Muscle of leg (tissue), 16 donors: ENCODE measurements at places on chromosomes 11 and 22. TPM values are rescaled to one million over a fixed set of nuclear protein-coding genes. Genes with fewer than 3 reads are reported as not detected.
A peak's percentile ranks its signal among the peaks of the same experiment; 100 is the strongest.

GRCh38 chr11:11756718-11757117 is 85.1 kb upstream of the USP47 start:
- H3K27ac ChIP-seq = no peak overlapping the region
- H3K4me1 ChIP-seq = no peaks in the 10 kb centered on the region
- H3K36me3 ChIP-seq = no peaks in the 10 kb centered on the region
- no peak overlapping the region for H3K4me3 ChIP-seq
- DNase-seq = no peak

DNA sequence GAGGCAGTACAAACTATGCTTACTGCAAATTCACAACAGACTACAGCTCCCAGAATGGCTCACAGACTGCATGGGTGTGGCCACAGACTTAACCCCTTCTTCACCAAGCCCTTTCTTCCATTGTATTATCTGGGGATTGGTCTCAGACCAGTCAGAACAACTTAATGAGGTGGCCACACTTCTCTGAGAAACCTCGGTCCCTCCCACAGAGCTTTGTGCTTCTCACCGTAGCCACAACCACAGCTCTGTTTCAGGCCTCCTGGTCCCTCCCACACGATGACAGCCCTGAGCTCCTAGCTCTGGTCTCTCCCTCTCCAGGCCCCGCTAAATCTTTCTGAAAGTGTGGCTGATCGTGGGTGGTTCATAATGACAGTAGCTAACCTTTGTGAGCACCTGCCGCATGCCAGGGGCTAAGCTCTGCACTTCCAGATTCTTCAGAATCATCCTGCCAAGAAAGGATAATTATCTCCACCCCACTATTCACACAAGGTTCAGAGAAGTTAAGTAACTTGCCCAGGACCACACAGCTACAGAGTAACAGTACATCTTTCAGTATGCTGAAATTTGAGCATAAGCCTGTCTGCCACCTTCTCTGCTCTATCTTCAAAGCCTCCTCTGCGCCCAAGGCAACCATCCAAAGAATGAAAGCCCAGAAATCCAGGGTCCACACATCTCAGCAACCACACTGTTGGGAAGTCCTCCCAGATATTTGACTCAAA is 5.4 kb downstream of the PDE2A start:
- H3K4me1 ChIP-seq = no peaks in the 10 kb centered on the region
- H3K27ac ChIP-seq = no peak overlapping the region
- no peak for DNase-seq
- no peaks in the 10 kb centered on the region for H3K36me3 ChIP-seq
- peaks cover 56% of the 10 kb centered on the region for H3K27me3 ChIP-seq
- H3K4me3 ChIP-seq = no peak overlapping the region

DNA sequence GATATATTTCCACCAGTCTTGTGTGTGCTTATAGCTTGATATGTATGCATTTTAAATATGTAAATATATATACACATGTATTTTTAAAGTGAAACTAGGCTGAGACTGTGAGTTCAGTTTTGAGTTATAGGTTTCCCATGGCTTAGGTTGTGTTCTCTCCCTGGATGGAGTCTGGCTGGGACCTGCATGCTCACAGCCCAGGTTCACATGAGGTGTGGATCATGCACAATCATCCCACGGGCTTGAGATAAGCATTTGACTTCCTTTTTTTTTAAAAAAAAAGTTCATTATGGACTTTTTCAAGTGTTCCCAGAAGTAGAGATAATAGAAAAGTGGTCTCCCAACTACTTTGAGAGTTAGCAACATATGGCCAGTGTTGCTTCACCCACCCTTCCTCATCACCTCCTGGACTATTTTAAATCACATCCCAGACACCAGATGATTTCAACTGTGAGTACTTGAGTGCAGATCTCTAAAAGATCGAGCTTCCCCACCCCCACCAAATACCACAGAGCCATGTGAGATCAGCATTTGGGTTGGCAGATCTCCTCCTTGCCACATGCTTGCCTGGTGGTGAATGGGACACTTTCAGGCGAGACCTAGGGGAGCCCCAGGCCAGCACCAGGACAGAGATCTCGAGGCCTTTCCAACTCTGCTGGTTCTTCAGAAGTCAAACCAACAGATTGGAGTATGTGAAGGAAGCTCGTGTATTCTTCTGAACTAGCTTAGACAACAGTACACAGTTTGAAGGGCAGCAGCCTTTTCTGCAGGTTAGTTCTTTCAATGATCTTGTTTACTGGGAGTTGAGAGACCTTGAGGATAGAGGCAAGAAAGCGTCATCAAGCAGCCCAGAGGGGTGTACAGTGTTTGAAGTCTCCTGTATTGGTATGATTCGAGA is 15.9 kb downstream of the MED15 start:
- no peaks in the 10 kb centered on the region for H3K27me3 ChIP-seq
- no peak for DNase-seq
- H3K4me1 ChIP-seq = peaks cover 10% of the 10 kb centered on the region

DNA sequence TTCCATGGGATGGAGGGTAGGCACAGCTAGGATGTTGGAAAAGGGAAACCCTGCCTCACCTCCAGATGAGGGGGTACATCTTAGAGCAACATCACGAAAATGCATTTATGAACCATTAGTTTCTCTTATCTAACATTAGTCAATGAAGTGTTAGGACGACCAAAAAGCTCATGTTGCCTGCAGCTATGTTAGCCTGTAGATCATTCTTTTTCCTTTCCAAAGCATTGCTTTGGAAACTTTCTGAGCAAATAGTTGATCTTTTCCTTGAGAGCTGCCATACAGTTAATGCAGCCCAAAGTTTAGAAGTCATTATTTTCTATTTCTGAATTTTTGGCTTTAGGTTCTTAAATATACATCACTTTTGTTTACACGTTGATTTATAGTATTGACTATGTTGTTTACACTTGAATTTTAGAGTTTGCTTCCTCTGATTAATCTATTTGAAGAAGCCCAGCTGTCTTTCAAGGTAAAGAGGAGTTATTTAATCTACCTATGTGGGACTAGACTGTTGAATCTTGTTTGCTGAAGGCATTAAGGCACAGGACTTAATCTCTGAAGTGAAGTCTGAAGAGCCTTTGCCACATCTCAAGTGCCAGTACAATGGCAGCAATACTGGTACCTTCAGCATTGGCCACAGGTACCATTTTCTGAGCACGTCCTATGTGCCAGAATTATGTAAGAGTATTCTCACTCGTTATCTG is 11.0 kb downstream of the POU2AF3 start:
- no peaks in the 10 kb centered on the region for H3K27me3 ChIP-seq
- H3K4me3 ChIP-seq = no peak overlapping the region
- H3K36me3 ChIP-seq = no peaks in the 10 kb centered on the region
- H3K4me1 ChIP-seq = peaks cover 8% of the 10 kb centered on the region
- DNase-seq = no peak
- no peak overlapping the region for H3K27ac ChIP-seq

CD151 gene
- polyA plus RNA-seq = 140 TPM

GRCh38 chr11:78714539-78714938 is 139.9 kb upstream of the NARS2 start:
- DNase-seq = no peak
- H3K36me3 ChIP-seq = no peaks in the 10 kb centered on the region
- no peak overlapping the region for H3K27ac ChIP-seq
- no peak overlapping the region for H3K4me3 ChIP-seq

RAB38 gene
- 1.4 TPM for polyA plus RNA-seq

MMP13 gene
- polyA plus RNA-seq = not detected

BIK gene
- 0.11 TPM for polyA plus RNA-seq

GRCh38 chr11:40185793-40186192 is 1273.7 kb downstream of the LRRC4C start:
- H3K4me1 ChIP-seq = no peaks in the 10 kb centered on the region
- H3K4me3 ChIP-seq = no peak overlapping the region
- no peak overlapping the region for H3K27ac ChIP-seq
- H3K36me3 ChIP-seq = no peaks in the 10 kb centered on the region
- H3K27me3 ChIP-seq = no peaks in the 10 kb centered on the region
- no peak for DNase-seq

SLC25A18 gene
- 0.84 TPM for polyA plus RNA-seq

PAX6 gene
- polyA plus RNA-seq = 0.45 TPM

- H3K27ac ChIP-seq = no peak overlapping the region
- peaks cover 13% of the 10 kb centered on the region for H3K4me1 ChIP-seq
- DNase-seq = peak; percentile 29
- peaks cover 20% of the 10 kb centered on the region for H3K27me3 ChIP-seq
- no peak overlapping the region for H3K4me3 ChIP-seq
Measured at GRCh38 chr11:115741376-115742107, 237.3 kb upstream of the CADM1 start.

P2RY2 gene
- polyA plus RNA-seq = 1.0 TPM

GRCh38 chr11:132242632-132243031 is 872.2 kb downstream of the NTM start:
- no peak overlapping the region for H3K4me3 ChIP-seq
- peak; percentile 16 for DNase-seq
- H3K4me1 ChIP-seq = peaks cover 11% of the 10 kb centered on the region
- H3K27ac ChIP-seq = no peak overlapping the region

DNA sequence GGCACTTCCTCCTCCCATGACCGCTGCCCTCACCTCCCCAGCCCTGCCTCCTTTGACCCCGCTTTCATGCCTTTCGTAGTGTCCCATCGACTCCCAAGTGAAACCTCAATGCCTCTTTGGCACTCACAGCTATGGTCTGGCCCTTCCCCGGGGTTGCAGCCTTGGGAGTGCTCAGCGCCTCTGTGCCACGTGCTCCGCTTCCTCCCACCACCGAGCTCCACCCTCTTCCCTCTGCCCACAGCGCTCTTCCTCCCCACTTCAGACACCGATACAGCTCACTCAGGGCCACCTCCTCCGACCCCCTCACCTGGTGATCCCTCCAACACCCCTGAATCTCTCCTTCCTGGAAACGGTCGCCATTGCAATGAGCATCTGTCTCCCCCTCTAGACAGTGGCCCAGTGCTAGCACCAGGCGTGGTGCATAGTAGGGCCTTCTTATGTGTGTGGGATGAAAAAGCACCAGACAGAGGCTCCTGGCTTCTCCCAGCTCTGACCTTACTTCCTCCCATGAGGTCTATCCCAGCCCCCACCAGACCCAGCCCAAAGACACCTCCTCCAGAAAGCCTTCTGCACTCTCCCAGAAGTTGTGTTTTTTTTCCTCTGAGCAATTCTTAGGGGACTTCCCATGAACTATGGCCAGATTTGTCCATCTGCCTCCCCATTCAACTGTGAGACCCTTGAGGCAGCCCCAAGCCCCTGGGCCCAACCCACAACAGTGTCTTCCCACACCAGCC is 16.4 kb upstream of the SCGB1A1 start:
- peak; percentile 62 for DNase-seq
- H3K36me3 ChIP-seq = no peaks in the 10 kb centered on the region
- peaks cover 75% of the 10 kb centered on the region for H3K4me1 ChIP-seq
- peak overlapping the region; percentile 97 for H3K27ac ChIP-seq
- H3K27me3 ChIP-seq = no peaks in the 10 kb centered on the region

- H3K4me3 ChIP-seq = no peak overlapping the region
- H3K27ac ChIP-seq = no peak overlapping the region
- DNase-seq = no peak
- H3K27me3 ChIP-seq = no peaks in the 10 kb centered on the region
- peaks cover 3% of the 10 kb centered on the region for H3K4me1 ChIP-seq
Measured at GRCh38 chr11:100785148-100785983, 98.3 kb downstream of the ARHGAP42 start.

DNA sequence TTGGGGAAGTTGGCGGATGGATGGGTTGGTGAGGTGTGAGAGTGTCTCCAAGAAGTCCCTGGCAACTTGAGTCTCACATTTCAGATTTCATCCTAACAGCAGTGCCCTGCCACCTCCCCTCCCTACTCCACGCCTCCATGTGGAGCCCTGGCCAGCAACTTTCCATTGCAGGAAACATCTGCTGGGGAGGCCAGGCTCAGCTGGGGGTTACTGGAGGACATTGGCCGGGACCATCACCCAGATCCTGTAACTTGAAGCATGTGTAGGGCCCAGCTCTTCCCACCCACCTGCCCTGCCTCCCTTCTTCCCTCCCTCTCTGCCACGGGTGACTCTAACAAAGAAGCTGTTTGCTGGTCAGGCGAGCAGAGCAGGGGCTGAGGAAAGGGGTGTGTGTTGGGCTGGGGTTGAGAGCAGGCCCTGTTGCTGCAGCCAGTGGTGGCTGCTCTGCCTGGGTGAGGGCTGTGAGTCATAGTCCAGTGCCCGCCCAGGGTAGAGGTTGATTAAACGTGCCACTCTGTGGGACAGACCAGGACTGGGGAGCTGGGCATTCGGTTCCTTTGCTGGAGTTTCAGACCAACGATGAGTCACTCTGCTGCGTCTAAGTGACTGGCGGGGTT is 64.0 kb downstream of the SCN3B start:
- H3K36me3 ChIP-seq = peaks cover 8% of the 10 kb centered on the region
- no peak overlapping the region for H3K4me3 ChIP-seq
- H3K27me3 ChIP-seq = no peaks in the 10 kb centered on the region
- H3K27ac ChIP-seq = peak overlapping the region; percentile 71
- peak; percentile 85 for DNase-seq
- peaks cover 44% of the 10 kb centered on the region for H3K4me1 ChIP-seq

DNA sequence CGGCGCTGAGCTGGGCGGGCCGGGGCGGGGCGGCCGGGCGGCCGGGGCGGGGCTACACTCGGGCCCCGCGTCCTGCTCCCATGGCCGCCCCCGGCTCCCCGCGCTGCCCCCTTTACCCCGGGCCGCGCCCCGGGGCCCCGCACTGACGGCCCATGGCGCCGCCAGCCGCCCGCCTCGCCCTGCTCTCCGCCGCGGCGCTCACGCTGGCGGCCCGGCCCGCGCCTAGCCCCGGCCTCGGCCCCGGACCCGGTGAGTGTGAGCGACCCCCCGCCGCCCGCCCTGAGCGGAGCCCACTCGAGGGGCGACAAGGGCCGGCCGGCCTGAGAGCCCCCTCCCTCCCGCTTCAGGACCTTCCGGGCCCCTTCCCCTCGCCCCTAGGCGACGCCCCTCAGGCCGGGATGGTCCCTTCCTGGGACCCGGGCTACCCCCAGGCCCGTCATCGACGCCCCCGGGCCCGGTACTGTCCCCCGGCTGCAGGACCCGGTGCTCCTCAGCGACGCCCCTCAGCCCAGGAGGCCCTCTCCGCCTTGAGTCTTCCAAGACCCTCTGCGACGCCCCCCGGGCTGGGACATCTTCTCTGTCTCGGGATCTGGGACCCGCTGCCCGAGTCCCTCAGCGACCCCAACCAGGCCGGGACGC is at the start of gene KREMEN1:
Gene KREMEN1 (plus strand): TSS at position 57 of the 639 bp plus-strand sequence. CDS start 96 bp downstream, at position 153.
- peak within 1 kb of the TSS; percentile 87 for H3K4me3 ChIP-seq
- H3K27me3 ChIP-seq = peaks cover 27% of the 10 kb centered on the region
- no peaks in the 10 kb centered on the region for H3K36me3 ChIP-seq
- H3K4me1 ChIP-seq = peaks cover 69% of the 10 kb centered on the region

RAB39A gene
- 0.68 TPM for polyA plus RNA-seq

DNA sequence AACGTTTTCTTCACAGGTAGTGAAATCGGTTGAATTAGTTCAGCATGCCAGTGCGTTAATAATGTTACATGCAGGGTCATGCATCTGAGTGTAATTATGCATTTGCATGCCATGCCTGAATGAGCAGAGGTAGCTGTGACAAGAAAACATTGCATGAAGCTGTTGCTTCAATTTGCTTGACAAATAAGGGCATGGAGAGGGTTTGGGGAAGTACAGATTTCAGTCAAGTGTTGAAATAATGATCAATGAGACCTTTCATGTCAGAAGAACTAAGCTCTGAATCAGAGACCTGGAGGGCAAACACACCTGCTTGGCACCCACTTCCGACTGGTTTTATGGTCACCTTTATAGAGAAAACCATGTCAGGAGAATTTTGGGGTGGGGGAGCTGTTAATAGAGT is 221.4 kb downstream of the DBX1 start:
- no peak for DNase-seq
- no peak overlapping the region for H3K27ac ChIP-seq
- H3K4me3 ChIP-seq = no peak overlapping the region
- H3K4me1 ChIP-seq = peaks cover 4% of the 10 kb centered on the region

- DNase-seq = no peak
- no peak overlapping the region for H3K4me3 ChIP-seq
- no peaks in the 10 kb centered on the region for H3K36me3 ChIP-seq
- H3K27me3 ChIP-seq = peaks cover 21% of the 10 kb centered on the region
Measured at GRCh38 chr22:43272301-43272700, 70.9 kb downstream of the SCUBE1 start.

FXYD6 gene
- 179 TPM for polyA plus RNA-seq

OR51B5 gene
- polyA plus RNA-seq = not detected
